ENCODE measurements at places on chromosomes 16 and 17.

DNA sequence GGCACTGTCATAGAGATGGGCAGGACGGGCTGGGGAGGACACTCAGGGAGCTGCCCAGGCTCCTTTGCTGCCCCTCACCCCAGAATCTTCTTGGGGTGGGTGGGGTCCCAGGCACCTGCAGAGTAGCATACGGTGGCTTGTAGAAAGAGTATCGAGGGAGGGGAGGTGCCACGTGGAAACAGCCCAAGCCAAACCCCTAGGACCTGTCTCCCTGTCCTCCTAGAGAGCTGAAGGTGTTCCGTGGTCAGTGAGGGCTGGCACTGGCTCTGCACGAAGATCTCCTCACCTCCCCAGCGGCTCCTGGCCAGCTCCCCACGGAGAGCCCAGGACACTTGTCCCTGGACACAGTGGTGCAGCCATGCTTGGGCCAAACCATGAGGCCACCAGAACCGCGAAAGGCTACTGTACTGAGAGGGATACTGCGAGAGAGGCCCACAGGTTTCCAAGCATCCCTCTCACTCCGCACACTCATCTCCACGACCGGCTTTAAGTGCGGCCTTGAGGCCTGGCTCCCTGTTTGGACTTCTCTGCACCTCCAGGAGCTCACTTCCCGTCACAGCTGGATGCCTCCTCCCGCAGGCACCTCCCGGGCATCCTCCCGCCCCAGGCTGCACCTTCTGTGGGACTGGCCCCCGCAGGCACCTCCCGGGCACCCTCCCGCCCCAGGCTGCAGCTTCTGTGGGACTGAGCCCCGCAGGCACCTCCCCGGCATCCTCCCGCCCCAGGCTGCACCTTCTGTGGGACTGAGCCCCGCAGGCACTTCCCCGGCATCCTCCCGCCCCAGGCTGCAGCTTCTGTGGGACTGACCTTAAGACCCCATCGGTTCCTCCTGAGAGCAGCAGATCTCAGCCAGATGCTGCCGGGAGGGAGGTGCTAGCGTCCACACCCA, 2.0 kb upstream of the MAFG start:
- DNase-seq = no peak

- DNase-seq = peak; percentile 72
These were observed 25.0 kb downstream of the HOXB1 start for GRCh38 chr17:48505788-48506187.

GRCh38 chr16:77858060-77858459, 69.7 kb downstream of the VAT1L start:
- no peak for DNase-seq

DNA sequence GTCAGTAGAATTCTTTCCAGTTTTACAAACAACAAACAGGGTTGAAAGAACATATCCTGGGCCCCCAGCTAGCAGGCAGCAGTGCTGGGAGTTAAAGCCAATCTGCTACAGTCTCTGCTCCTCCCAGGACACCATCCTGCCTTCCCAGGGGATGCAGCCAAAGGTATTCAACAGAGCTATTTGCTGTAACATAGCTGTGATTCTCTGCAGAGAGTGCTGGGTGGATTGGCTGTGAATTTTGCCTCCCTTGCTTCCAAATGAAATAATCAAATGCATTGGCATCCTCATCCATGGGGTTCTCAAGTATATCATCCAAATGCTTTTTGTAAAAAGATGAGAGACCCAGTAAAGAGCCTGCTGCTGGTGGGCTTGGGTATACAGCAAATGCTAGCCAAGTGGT, 124.3 kb downstream of the NPIPB5 start:
- no peak for DNase-seq

GRCh38 chr16:58501242-58502131, 1.5 kb downstream of the NDRG4 start:
- DNase-seq = no peak

GRCh38 chr17:79188048-79188447, 113.4 kb downstream of the ENGASE start:
- DNase-seq = no peak

DNA sequence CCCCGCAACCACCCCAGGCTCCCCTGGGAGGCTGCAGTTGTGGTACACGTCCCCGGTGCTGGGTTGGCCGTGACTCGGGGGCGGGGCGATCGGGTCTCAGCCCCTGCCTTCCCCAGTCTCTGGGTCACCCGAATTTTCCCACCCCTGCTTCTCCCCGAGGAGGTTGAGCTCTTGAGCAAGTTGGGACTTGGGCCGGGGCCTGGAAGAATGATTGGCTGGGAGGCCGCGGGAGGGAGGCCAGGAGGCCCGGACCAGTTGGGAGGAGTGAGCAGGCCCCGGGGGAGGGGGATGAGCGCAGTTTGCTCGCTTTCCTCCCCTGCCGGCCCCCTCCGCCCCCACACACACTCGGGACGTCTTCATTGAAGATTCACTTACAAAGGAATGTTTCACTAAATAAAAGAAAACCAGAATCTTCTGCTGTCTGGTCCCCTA, 4.5 kb upstream of the HEXIM1 start:
- peak; percentile 94 for DNase-seq

GRCh38 chr16:87321336-87322107, 4.3 kb upstream of the C16orf95 start:
- DNase-seq = no peak

- peak; percentile 69 for DNase-seq
These were observed 9.2 kb downstream of the PIGQ start for GRCh38 chr16:578870-579405.

DNA sequence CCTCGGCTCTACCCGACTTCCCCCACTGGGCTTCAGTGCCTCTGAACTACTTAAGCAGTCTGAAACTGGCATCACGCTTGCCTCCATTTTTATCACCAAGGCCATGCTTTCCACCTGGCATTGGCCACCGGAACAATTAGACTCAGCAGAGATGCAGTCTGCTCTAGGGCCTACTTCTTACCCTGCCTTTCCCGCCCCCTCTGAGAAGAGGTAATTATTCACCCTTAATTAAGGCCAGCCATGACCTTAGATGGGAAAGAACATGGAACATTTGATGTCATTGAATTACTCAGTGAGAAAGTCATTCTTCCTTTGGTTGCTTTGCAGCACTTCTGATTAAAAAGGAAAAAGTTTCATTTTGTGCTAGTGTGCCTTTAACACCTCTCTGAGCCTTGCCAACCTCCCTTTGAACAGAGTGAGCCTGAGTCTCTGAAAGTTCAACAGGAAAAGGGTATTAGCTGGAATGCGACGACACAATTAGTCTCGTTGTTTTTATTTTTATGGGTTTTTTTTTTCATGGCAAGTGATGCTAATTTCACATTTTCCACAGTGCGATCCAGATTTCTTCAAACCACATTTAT, 60.9 kb upstream of the TNRC6A start:
- peak; percentile 87 for DNase-seq

DNA sequence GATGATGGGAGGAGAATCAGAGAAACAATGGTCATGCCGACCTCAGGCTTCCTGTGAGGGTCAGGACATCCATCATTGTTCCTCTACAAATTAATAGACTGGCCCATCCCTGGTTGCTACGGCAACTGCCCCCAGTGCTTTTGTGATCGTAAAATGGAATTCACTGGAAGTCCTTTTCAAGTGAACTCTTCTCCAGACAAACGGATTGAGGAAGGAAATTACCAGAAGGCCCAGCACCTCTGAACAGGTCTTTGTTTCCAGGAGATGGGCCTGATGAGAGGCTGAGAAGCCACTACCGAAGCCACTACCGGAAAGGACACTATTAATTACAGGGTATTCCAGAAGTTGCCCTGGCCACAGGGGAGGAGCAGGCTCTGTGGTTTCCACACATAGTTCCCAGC, 126.0 kb downstream of the MGAT5B start:
- peak; percentile 31 for DNase-seq

Data from fibroblast of lung (primary cell).